ENCODE measurements at places on chromosomes 11 and 22.

GRCh38 chr11:19723572-19724342, 11.1 kb downstream of the NAV2 start:
- no peak for DNase-seq

GRCh38 chr11:47571895-47572294, 6.5 kb downstream of the PTPMT1 start:
- DNase-seq: no peak

- no peak for DNase-seq
These were observed 38.6 kb downstream of the C11orf96 start for GRCh38 chr11:43981006-43981405.

DNA sequence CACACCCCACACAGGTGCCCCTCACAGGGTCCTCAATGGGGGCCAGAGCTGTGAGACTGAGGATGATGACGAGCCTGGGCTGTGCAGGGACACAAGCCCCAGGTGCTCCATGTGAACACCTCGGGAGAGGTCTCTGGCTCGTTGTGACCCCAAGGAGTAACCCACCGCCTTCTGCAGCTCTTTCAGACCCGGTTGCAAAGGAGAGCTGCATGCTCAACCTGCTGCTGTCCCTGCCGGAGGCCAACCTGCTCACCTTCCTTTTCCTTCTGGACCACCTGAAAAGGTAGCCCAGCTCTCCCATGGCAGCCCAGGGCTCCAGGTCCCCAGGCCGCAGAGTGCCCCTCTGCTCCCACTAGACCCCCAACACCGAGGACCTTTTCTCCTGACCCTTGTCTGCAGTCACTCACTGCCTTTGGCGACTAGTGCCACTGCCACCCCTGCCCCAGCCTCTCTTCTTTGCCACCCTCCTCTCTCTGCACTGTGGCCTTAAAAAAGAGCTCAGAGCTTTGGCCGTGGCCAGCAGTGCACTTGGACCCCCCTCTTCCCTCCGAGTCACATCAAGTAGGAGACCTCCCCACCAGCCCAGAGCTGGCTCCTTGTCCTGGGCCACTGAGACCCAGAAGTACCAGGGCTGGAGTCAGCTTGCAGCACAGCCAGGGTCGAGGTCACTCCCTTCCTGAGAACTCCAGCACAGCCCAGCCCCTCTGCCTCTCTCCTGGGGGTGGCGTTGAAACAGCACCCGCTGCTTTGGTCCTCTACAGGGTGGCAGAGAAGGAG, 133.7 kb downstream of the BCR start:
- no peak for DNase-seq

DNA sequence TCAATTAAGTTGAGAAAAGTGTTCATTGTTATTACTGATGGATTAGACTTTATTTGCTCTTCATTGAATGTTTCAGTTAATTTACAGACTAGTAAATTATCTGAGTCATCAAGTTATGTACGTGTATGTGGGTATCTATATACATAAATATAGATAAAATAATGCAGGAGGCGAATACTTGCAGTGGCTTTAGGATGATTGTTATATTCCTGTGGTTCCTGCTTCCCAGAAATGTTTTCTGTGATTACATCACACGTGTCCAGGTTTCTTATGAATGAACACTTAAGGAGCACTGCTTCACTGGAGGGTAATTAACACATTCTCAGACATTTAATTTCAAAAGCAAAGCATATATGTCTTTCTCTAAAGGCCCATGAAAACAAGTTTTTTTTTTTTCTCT, 28.4 kb downstream of the YAP1 start:
- no peak for DNase-seq

- no peak for DNase-seq
These were observed 14.2 kb downstream of the STARD10 start for GRCh38 chr11:72779495-72780128.

- no peak for DNase-seq
These were observed 3.4 kb downstream of the KCNK7 start for GRCh38 chr11:65591939-65592857.

GRCh38 chr11:102592634-102593581, 32.2 kb downstream of the MMP20 start:
- DNase-seq: no peak

DNA sequence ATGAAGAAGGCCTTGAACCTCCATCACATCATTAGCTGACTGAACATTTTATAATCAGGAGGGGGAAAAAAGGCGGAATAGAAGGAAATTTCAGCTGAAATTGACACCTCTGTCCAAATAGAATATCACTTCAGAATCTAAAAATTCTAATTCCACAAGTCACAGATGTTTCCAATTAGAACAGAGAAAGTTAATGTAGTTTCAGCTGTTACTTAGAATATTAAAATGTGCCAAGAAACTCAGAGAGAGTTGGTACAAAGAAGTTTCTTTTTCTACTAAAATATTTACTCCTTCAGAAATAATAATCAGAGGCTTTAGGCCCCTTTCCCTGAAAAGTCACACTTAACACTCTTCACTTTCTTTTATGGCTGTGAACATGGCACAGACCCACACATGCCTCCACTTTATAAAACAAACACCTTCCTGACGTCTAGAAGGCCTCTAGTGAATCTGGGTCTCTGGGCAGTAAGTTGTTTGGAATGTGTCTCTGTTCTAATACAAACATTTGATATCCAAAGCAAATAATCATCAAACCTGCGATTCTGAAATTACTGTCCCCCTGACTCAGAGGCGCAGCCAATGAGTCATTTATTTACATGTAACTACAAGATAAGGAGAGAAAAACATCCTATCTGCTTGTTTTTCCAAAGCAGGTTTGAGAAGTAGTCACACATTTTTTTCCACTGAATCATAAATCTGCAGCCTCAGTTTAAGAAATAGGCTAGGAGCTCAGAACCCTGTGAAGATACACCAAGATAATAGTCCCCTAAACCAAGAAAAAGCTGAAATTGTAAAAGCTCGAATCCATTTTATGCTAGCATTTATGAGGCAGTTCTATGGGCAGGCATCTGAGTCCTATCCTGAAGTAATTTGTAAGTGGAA, 148.4 kb downstream of the ME3 start:
- DNase-seq: no peak

GRCh38 chr11:111402411-111402810, 23.3 kb upstream of the POU2AF1 start:
- DNase-seq: no peak

GRCh38 chr22:18062421-18062820, 15.4 kb upstream of the PEX26 start:
- DNase-seq: no peak

DNA sequence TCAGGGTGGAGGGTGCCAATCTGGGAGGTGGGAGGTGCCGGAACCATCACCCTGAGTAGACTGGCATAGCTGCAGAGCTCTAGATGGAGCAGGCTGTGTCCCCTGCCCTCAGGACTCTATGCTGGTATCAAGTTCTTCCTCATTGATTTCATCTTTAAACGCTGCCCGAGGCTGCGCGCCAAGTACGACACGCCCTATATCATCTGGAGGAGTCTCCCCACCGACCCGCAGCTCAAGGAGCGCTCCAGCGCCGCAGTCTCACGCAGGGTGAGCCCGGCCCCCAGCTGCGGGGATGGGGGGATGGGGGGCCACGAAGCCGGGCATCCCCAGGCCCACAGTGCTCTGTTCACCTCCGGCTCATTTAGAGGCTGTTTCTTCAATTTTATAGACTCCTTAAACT, 52.5 kb downstream of the GRAMD4 start:
- no peak for DNase-seq

DNA sequence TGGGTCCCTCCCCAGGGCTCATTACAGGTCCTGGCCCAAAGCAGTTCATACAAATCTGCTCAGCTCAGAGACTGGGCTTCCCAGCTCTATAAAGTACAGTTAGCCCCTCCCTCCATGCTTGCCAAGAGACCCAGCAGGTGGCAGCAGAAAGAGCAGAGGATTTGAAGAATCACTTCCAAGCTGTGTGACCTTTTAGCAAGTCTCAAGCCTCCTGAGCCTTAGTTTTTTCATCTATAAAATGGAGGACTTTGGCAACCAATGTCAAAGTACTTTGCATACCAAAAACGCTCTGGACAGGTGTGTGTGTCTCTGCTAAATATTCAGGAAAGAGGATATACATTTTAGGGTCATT, 26.6 kb downstream of the RELT start:
- no peak for DNase-seq

GRCh38 chr11:96051820-96052219, 127.9 kb upstream of the MTMR2 start:
- no peak for DNase-seq

DNA sequence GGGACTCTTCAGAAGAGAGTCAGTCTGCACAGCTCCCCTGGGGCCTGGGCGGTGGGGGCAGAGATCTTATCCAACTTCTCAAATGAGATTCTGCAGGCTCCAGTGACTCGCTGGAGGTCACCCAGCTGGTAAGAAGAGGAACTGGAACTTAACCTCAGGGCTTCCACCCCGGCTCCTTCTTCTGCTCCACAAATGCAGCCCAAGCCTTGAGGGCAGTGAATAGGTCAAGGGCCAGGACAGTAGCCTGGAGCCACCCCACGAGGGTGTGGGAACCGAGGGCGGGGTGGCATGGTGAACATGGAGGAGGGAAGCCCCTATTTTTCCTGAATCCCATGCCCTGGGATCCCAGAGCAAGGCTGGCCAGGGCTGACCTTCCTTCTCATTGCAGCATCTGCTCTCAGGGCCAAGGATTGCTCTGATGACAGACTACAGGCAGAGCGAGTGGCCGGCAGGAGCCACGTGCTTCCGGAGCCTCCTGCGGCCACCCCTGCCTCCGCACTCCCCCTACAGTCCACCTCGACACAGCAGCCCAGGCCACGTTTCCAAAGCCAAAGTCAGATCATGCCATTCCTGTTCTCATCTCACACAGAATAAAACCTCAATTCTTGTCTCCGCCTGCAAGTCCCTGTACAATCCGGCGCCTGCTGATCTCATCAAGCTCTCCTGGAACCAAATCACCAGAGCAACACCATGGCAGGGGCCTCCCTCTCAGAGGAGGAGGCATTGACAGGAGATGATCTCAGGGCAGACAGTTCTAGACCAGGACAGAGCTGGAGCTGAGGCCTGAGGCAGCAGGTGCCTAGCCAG, 21.1 kb upstream of the UPK3A start:
- no peak for DNase-seq

DNA sequence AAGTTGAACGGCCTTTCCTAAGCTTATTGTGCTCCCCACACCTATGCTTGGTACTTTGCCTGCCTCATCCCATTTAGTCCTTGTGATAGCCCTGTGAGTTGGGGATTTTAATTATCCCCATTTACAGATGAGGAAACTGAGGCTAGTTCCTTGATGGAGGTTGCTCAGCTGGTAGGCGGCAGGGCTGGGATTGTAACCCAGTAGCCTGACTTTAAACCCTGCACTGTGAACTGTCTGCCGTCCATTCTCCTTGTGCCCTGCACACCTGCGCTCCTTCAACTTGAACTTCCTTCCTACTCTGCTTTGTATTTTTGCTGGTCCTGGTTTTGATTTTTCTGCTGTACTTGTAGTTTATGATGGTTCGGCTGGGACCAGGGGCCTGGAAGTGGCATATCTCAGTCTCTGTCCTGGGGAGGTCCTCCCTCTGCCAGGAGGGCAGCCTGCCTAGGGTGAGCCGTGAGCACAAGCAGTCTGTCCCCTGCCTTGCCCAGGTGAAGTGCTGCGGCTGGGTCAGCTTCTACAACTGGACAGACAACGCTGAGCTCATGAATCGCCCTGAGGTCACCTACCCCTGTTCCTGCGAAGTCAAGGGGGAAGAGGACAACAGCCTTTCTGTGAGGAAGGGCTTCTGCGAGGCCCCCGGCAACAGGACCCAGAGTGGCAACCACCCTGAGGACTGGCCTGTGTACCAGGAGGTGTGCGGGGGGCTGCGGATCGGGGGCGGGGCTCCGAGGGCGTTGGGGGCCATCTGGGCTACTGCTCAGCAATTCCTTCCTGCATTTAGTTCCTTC, 52.4 kb downstream of the CD82 start:
- no peak for DNase-seq

- DNase-seq: no peak
These were observed 24.0 kb upstream of the P2RY2 start for GRCh38 chr11:73194034-73194507.

- no peak for DNase-seq
These were observed 14.0 kb downstream of the RPS6KA4 start for GRCh38 chr11:64372802-64373597.

- DNase-seq: no peak
These were observed 16.9 kb upstream of the ANKK1 start for GRCh38 chr11:113370634-113371033.
